ENCODE measurements at places on chromosomes 1 and 21.

GRCh38 chr1:59139396-59139795 is 157.5 kb upstream of the FGGY start:
- DNase-seq, result peak; percentile 90

DNA sequence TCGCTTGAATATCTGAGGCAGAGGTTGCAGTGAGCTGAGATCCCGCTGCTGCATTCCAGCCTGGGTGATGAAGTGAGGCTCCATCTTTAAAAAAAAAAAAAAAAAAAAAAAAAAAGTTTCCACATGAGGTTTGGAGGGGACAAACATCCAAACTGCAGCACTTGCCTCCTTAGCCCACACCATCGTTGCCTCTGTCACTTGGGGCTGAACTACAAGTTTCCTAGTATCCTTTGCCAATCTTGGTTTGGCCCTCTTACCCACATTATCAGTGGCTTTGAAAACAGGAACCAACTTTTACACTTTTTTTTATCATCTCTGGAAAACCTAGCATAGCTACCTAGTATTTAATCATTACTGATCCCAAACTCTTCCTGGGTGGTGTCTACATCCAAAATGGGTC is 59.2 kb downstream of the CLSTN1 start:
- DNase-seq, result no peak

DNA sequence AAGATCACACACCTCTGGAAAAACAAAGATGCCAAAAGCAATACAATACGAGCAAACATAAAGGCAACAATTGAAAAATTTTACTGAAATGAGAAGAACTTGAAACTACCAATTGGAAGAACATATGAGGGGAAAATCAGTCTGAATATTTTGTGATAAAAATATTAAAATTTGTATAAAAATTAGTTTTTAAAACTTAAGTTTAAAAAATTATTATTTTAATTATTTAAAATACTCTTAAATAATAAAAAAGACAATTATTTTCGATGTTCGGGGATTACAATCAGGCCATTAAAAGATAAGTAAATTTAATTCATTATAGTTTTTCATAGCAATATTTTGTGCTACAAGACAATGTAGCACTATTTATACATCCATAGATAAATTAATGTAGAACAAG is 1239.3 kb downstream of the AMY1C start:
- no peak for DNase-seq

DNA sequence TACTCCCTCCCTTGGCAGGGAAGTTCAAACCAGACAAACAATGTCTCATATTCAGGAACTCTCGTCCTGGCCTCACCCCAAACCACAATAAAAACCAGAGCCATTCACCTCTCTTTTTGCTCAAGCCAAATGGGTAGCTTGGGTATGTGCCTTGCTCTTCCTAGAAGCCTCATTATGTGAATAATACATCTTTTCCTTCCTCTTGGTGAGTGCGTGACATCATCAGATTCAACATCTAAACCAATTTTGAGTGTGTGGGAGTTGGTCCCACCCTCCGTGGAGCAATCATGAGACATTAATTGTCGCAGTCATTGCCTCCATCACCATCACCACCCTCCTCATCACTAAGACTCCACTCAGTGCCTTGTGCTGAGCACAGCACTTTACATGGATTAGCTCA is 482.9 kb downstream of the PTPRU start:
- DNase-seq, result no peak

DNA sequence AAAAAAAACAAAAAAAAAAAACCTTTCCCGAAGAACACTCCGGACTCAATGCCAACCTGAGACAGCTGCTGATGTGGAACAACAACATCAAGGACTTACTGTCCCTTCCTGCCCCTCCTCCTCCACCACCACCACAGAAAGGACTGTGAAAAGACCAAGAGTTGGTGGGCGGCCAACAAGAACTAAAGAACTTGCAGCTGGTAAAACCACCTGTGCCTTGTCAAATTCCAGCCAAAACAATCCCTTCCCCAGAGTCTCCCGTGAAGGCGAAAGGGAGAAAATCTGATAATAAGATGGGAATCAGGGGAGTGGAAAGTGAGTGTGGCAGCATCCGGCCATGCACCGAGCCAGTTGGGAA is 88.9 kb downstream of the PROX1 start:
- no peak for DNase-seq

Data from PC-9 (cell line).